ENCODE measurements at places on chromosomes 6 and 20.

DNA sequence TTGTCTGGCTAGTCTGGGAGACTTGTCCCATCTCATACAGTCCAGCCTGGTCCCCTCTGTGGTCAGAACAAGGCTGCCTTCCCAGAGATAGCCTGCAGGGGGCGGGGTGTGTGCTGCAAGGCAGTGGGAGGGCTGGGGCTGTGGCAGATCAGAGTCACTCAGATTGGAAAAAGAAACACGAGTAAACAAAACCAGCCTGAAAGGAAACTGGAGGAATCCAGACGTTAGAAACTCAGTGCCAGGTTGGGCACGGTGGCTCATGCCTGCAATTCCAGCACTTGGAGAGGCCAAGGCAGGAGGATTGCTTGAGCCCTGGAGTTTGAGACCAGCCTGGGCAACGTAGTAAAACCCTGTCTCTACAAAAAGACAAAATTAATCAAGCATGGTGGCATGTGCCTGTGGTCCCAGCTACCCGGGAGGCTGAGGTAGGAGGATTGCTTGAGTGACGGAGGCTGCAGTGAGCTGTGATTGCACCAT is 20.2 kb downstream of the LEMD2 start:
- DNase-seq, result no peak

GRCh38 chr6:31356216-31356945 is 598 bp downstream of the HLA-B start:
- DNase-seq, result no peak

DNA sequence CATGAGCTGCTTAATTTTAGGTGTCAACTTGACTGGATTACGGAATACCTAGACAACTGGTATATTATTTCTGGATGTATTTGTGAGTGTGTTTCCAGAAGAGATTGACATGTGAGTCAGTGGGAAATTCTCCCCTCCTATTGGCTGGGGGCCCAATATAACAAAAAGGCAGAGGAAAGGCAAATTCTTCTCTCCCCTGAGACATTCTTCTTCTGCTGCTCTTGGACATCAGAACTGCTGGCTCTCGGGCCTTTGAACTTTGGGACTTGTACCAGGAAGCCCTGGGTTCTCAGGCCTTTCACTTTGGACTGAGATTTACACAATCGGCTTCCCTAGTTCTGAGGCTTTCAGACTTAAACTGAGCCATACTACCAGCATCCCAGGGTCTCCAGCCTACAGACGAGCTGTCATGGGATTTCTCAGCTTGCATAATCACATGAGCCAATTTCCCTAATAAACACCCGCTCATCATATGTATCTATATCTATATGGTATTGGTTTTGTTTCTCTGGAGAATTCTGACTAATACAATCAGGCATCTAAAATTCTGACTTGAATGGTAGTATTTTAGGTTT is 7.6 kb upstream of the BTN3A3 start:
- no peak for DNase-seq

- DNase-seq, result no peak
Observed at GRCh38 chr20:38970302-38970701, 8.2 kb downstream of the DHX35 start.

DNA sequence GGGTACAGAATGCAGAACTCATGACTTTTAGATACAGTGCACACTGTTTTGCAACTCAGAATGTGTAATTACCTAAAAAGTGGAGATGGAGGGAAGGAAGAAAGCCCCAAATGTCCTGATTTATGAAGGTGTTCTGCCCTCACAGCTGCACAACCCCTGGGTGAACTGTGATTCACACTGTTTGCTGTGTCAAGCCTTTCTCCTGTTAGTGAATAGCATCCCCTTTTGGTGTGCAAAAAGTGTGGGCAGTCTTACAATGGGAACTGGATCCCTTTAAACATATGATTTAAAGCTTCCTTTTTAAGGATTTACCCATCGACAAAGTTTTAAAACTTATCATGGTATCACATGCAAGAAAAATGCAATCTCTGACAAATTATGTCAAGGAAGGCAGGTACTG is 633.4 kb upstream of the EPHA7 start:
- DNase-seq, result peak; percentile 42

DNA sequence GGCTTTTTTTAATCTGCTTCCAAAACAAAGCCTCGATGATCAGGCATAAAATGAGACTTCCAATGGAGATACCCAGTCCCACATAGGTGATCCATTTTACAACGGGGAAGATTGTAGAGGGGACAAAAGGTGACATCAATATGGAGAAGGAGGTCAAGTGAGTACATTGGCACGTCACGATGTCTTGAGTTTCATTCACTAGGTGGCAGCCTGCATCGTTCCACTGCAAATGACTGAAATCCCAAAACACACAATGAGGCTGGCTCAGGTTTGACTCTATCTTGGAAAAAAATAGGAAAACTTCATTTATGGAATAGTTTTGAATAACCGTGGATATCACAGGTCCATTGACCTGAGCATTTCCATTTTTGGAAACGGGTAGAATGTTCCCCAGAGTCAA is 32.5 kb downstream of the ADGRF1 start:
- no peak for DNase-seq

GRCh38 chr20:13220904-13221297 is at the start of gene ISM1:
Gene ISM1, plus strand, starts transcription at chr20:13221274. Its CDS starts 503 bp downstream, at chr20:13221777.
- no peak for DNase-seq

DNA sequence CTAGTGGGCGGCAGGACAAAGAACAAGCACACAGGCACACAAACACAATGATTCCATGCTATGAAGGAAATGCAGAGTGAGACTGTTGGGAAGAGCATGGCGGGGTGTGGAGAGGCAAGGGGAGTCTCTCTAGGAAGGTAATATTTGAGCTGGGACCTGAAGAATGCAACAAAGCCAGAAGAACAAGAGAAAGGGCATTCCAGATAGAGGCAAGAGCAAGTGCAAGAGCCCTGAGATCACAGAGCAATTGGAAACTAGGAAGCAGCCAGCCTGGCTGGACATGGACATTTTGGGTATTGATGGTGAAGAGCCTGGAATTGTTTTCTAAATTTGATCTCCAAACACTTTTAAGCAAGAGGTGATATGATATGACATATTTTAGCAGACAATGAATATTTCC is 15.4 kb downstream of the SRXN1 start:
- no peak for DNase-seq

DNA sequence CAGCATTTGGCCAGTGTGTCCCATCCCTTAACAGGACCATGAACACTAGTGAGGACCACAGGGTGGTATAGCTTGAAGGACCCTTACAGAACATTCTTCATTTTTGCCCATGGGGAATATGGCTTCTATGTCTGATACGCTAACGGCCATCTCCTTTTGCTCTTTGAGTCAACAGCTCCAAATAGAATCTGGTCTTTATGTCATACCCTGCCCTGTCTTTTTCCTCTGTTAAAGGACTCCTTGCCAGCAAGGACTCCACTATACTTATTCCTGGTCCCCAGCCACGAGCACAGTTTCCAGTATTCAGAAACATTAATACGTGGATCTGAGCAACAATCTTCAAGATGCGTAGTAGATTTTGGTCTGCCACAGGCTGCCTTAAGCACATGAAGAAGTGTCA is 22.5 kb downstream of the SERPINB1 start:
- no peak for DNase-seq

- no peak for DNase-seq
Observed at GRCh38 chr6:144613859-144614258, 328.7 kb downstream of the UTRN start.

DNA sequence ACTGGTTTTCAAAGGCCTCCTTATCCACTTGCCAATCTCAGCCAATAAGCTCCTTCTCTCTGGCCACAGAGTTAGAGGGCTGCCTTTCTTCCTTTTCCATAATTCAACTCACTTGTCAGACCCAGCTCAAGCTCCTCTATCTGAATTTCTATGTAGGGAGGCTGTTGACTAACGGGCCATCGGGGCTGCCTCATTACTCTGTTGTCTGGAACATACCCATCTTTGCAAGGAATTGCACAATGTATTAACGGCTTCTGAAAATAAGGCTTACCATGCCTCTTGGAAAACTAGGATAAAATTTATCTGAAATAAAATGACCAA is 28.5 kb upstream of the KIF6 start:
- no peak for DNase-seq

GRCh38 chr6:112173221-112173804 is 81.1 kb downstream of the LAMA4 start:
- DNase-seq, result no peak

DNA sequence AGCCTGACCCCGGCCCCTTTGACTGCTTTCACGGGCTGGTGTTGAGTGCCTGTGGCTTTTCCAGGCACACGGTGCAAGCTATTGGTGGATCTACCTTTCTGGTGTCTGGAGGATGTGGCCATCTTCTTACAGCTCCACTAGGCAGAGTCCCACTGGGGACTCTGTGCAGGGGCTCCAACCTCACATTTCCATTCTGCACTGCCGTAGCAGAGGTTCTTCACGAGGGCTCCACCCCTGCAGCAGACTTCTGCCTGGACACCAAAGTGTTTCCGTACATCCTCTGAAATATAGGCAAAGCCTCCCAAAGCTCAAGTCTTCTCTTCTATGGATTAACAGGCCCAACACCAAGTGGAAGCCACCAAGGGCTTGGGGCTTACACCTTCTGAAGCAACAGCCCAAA is 691.5 kb upstream of the POU3F2 start:
- no peak for DNase-seq

DNA sequence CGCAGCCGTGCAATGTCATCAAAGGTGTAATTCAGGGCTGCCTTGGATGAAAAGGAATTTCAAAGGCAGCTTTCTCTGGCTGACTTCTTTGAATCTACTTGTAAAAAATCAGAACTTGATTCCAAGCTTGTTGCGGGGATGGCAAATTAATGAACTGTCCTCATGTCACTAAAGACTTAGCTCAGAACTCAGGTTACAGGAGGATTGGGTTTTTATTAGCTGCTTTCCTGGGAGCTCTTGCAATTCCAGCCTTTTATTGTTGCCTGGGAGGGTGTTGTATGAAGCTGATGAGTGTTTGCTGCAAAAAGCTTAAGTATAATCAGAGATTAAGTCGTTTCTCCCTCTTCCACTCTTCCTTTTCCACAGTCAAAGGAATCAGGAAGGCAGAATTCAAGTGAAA is 113.0 kb upstream of the CDH4 start:
- DNase-seq, result no peak

- DNase-seq, result no peak
Observed at GRCh38 chr6:158011980-158012566, 30.4 kb downstream of the SYNJ2 start.

DNA sequence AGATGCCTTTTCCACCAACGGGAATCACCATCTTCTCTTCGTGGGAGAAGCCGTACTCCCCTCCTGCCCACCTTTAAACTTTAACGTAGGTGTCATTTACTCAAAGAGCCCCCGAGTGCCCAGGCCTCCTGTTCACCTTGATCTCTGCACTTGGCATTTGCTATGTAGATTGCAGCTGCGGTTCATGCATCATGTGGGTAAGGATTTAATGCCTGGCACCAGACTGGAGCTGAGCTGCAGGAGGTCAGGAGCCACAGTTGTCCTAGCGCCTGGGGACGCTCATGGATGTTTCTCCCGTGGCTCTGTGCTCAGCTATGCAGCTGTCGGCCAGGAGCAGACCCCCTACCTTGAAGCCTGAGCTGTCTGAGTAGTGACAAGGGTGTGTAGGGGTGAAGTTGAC is 133.7 kb downstream of the CDH4 start:
- DNase-seq, result no peak

- no peak for DNase-seq
Observed at GRCh38 chr6:7249946-7250643, 62.9 kb downstream of the SSR1 start.

DNA sequence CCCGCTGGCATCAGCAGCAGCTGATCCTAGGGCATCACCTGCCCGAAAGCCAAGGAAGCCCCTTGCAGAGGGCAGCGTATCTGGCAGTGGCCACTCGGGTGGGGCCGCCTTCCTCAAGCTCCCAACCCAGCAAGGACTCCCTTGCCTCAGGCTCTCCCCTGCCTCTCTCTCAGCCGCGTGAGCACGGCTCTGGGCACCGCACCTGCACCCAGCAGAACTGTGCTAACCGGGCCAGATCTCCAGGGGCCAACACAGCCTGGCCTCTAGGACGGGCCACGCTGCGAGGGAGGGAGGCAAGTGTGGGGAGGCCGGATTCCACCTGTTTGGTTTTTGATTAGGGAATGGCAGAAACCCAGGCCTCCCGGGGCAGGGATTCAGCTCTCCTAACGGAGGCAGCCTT is 11.8 kb upstream of the MRGBP start:
- DNase-seq, result no peak

DNA sequence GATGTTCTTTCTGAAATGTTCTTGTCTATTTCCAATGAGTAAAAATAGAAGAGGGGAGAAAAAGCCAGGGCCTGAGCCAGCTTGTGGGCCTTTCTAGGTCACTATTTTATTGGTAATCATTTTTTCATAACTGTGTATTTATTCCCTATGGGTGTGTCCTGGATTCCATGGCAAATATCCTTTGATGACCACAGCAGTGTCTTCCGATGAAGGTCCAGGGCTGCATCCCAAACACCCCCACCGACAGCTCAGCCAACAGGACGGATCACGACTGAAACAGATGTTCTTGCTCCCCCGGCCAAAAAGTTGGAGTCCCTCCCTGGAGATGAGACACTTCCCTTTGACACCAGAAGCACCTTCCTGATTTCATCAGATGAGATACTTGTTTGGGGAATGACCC is 105.4 kb upstream of the PLEKHG1 start:
- no peak for DNase-seq

- no peak for DNase-seq
Observed at GRCh38 chr6:131410785-131411184, 162.2 kb upstream of the ARG1 start.

- no peak for DNase-seq
Observed at GRCh38 chr20:50916257-50916656, 15.0 kb downstream of the ADNP start.

DNA sequence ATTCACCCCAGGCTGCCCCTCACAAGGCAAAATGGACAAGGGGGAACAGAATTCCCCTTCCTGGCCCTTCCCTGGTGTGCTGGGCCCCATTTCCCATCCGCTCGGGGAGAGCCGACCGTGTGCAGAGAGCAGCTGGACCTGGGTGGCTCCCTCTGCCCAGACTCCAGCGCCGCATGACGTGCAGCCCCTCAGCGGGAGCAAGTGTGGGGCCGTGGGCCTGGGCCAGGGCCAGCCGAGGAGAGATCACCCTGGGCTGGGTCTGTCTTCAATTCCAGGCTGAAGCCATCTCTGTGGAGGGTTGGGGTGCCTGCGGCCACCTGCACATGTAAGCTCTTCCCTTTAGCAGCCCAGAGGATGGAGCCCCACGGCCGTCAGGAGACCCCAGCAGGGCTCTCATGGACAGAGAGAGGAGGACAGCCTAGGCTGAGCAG is 241.8 kb downstream of the TTLL2 start:
- DNase-seq, result no peak

GRCh38 chr20:2132461-2132901 is 30.9 kb downstream of the STK35 start:
- no peak for DNase-seq
